ENCODE measurements at places on chromosomes 6 and 20. TPM values are rescaled to one million over a fixed set of nuclear protein-coding genes. Genes with fewer than 3 reads are reported as not detected.

Gene CLPSL2
- not detected for polyA plus RNA-seq

Gene CDSN
- not detected for polyA plus RNA-seq

Gene BEND3
- polyA plus RNA-seq, result 5.5 TPM

Gene BPIFB2
- polyA plus RNA-seq, result not detected

Gene HLA-DRB1
- 159 TPM for polyA plus RNA-seq

Gene SAMD3
- polyA plus RNA-seq, result 3.1 TPM

Gene RTEL1
- polyA plus RNA-seq, result 15.0 TPM

Gene GGT7
- 14.5 TPM for polyA plus RNA-seq

Gene SCGN
- 29.3 TPM for polyA plus RNA-seq

DNA sequence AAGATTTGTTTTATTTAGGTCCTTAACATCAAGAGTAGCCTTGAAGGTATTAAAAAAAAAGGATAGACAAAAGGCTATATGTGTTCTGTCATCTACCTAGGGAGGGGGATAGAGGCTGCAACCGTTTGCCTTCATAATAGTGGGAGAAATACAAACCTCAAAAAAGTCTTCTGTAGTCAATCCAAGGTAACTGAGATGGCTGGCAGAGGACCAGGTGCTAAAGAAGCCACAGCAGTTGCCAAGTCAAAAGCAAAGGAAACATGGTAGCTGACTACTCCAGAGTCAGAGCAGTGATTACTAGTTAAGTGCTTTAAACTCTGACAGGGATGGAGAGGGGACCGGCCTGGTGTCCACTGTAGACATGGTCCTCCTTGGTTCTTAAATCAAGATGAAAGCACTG, 249.4 kb downstream of the PTPRK start:
- no peak overlapping the region for H3K27ac ChIP-seq
- no peak overlapping the region for H3K4me3 ChIP-seq
- no peaks in the 10 kb centered on the region for H3K27me3 ChIP-seq
- DNase-seq, result no peak

DNA sequence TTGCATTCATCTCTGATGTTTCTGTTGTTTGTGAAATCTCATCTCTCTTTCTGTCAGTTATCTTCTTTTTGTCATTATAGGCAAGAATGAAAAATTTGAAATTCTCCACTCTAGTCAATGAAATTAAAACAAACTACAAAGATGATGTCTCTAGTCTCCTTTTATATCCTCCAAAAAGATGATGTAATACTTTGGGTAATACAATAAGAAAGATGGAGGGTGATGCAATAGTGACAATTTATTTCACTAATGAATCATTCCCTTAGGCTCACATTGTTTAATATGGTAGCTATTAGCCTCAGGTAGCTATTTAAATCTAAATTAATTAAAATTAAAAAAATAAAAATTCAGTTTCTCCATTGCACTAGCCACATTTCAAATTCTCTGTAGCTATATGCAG, 145.4 kb downstream of the UST start:
- no peaks in the 10 kb centered on the region for H3K27me3 ChIP-seq
- no peak overlapping the region for H3K4me3 ChIP-seq
- DNase-seq, result no peak

DNA sequence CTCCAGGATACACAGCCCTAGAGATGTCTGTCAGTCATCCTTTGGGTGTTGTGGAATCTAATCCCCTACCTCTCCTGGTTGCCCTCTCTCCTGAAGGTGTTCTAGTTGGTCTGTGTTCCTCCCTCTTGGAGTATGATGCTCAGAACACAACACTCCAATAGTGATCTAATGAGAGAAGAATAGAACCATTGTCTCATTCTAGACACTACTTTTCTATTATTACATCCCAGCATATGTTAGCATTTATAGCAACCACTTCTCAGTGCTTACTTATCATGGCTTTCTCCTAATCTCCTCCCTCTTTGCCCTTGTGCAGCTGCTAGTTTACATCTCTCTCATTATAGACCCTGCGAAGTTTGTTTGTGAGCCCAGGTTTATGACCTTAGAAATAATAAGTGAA, 109.0 kb downstream of the UNC5CL start:
- no peak overlapping the region for H3K4me3 ChIP-seq
- no peaks in the 10 kb centered on the region for H3K36me3 ChIP-seq
- no peak overlapping the region for H3K27ac ChIP-seq
- no peak for DNase-seq

- no peak overlapping the region for H3K27ac ChIP-seq
- DNase-seq, result no peak
- no peak overlapping the region for H3K4me3 ChIP-seq
These were observed 90.5 kb downstream of the SOD2 start for GRCh38 chr6:159602431-159603041.

- H3K27ac ChIP-seq, result peak overlapping the region; percentile 58
- H3K36me3 ChIP-seq, result no peaks in the 10 kb centered on the region
- no peak for DNase-seq
- H3K4me1 ChIP-seq, result no peaks in the 10 kb centered on the region
- no peak overlapping the region for H3K4me3 ChIP-seq
These were observed 267.8 kb downstream of the ERMARD start for GRCh38 chr6:170018936-170019817.

- no peak overlapping the region for H3K4me3 ChIP-seq
- H3K27ac ChIP-seq, result no peak overlapping the region
- DNase-seq, result no peak
- no peaks in the 10 kb centered on the region for H3K27me3 ChIP-seq
These were observed 37.3 kb upstream of the TGM2 start for GRCh38 chr20:38202153-38202981.

- H3K4me1 ChIP-seq, result peaks cover 10% of the 10 kb centered on the region
- no peak overlapping the region for H3K27ac ChIP-seq
- no peaks in the 10 kb centered on the region for H3K27me3 ChIP-seq
These were observed 14.8 kb downstream of the PTPRK start for GRCh38 chr6:128505603-128506002.

- H3K27ac ChIP-seq, result no peak overlapping the region
- H3K4me1 ChIP-seq, result no peaks in the 10 kb centered on the region
- no peak for DNase-seq
- H3K4me3 ChIP-seq, result no peak overlapping the region
These were observed 76.7 kb downstream of the RNF182 start for GRCh38 chr6:14001329-14002012.

DNA sequence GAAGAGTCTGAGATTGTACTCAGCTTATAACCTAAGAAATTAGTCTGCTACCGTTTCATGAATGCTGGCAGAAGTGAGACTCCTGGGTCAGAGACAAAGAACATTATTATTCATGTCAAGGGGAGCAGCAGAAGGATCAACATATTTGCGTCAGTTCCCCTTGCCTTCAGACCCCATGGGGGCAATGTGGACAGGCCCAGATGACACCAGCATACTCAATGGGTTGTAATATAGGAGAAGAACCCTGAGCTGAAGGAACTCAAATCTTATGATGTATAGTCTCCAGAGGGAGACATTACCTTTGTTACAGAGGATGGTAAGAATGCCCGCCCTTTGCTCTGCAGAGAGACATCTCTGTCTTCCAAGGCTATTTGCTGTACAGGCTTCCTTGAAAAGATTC, 384.4 kb downstream of the EPM2A start:
- no peaks in the 10 kb centered on the region for H3K36me3 ChIP-seq
- H3K4me1 ChIP-seq, result no peaks in the 10 kb centered on the region
- no peak overlapping the region for H3K4me3 ChIP-seq

- H3K4me1 ChIP-seq, result no peaks in the 10 kb centered on the region
- no peak for DNase-seq
- H3K36me3 ChIP-seq, result no peaks in the 10 kb centered on the region
- no peak overlapping the region for H3K27ac ChIP-seq
These were observed 114.7 kb upstream of the BEND3 start for GRCh38 chr6:107230024-107230423.

DNA sequence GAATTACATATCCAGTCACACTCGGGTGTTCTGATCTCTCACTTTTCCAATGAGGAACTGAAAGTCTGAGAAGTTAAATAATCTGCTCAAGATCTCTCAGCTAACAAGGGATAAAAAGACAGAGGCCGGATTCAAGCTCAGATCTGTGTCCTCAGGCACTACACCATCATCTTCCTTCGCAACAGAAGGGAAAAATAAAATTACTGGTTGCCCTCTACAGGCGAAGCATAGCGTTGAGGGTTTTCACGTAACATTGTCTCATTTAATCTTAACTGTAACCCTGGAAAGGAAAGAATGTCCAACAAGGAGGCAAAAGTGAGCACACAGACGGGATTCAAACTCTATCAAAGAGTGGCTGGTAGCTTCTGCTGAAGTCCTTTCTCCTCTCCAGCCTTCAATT, 67.8 kb upstream of the ANKEF1 start:
- H3K4me3 ChIP-seq, result no peak overlapping the region
- no peaks in the 10 kb centered on the region for H3K27me3 ChIP-seq
- H3K27ac ChIP-seq, result no peak overlapping the region
- no peaks in the 10 kb centered on the region for H3K36me3 ChIP-seq
- H3K4me1 ChIP-seq, result no peaks in the 10 kb centered on the region
- DNase-seq, result peak; percentile 9

DNA sequence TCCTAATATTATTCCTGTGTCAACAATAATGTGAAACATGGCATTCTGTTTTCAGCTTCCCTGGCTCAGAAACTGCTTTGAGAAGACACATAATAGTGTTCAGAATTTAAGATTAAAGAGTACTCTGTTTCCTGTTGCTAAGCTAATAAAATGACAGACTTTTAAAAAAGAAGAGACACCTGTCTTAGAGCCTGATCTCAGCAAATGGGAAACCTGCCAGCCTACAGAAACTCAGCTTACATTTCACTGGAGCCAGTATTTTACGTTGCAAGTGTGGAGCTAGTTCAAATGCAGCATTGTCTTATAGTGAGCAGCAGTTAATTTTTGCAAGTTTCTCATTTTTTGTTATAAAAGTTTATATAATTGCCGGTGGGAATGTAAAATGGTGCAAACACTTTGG, 28.8 kb downstream of the KIZ start:
- H3K27me3 ChIP-seq, result no peaks in the 10 kb centered on the region
- no peak overlapping the region for H3K4me3 ChIP-seq
- no peak overlapping the region for H3K27ac ChIP-seq
- no peaks in the 10 kb centered on the region for H3K4me1 ChIP-seq

DNA sequence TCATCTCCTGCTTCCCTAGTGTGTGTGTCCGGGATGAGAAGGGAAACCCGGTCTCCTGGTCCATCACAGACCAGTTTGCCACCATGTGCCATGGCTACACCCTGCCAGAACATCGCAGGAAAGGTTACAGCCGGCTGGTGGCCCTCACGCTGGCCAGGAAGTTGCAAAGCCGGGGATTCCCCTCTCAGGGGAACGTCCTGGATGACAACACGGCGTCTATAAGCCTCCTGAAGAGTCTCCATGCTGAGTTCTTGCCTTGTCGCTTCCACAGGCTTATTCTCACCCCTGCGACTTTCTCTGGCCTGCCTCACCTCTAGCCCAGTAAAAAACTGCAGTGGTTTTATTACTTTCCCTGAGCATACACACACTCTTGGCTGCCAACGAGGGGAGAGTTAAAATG, 23.9 kb upstream of the C6orf141 start:
- H3K27me3 ChIP-seq, result no peaks in the 10 kb centered on the region
- H3K36me3 ChIP-seq, result no peaks in the 10 kb centered on the region
- no peak overlapping the region for H3K27ac ChIP-seq
- DNase-seq, result no peak

GRCh38 chr6:16751251-16751946, 9.9 kb downstream of the ATXN1 start:
- no peak overlapping the region for H3K27ac ChIP-seq
- H3K4me3 ChIP-seq, result no peak overlapping the region
- peaks cover 55% of the 10 kb centered on the region for H3K4me1 ChIP-seq
- no peaks in the 10 kb centered on the region for H3K27me3 ChIP-seq
- peak; percentile 73 for DNase-seq

DNA sequence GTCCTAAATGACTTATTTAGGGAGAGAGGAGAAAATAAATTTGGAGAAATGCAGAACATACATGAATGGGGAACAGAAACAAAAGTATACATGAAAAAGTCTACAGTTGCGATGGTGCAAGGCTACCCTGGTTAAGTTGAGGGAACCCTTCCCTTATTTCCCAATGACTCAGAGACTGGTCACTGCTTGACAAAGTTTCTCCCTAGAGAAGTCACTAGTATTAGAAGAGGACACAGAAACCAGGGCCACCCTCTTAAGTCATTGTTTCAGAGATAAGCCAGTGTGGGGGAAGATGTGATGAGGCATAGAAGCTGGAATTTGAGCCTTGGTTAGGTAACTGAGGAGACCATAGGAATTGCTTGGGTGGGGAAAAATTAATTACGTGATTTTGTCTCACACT, 24.4 kb upstream of the EDN1 start:
- peaks cover 5% of the 10 kb centered on the region for H3K4me1 ChIP-seq
- peak overlapping the region; percentile 24 for H3K27ac ChIP-seq
- no peaks in the 10 kb centered on the region for H3K36me3 ChIP-seq
- no peak overlapping the region for H3K4me3 ChIP-seq

Data from small intestine (tissue), 16 donors.